HL-60 (cell line): ENCODE measurements at places on chromosomes 4 and X.

DNA sequence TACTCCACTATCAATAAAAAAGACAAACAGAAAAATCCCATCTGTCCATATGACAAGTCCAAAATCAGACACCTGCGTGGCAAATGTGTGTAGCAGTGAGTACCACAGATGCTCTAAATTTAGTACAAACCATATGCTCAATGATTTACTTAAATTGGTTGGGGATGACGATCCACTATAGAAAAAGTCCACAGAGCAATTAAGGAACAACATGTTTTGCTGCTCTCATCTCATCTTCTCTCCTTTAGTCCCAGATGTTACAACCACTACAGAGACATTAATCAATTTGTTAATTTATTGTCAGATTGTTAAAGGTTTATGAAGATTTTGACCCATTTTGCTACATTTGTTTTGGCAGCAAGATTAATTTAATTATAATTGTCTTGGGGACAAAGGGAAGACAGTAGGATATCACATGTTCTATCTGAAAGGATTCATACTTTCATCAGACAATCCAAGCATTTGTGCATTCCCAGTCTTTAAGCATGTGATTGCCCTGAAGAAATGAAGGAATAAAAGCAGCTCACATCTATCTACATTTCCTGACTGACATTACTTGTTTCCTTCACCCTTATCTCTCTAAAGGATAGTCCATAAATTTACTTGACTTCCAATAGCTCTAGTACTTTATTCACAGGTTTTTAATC is 2268.1 kb downstream of the PCDH7 start:
- DNase-seq = no peak

DNA sequence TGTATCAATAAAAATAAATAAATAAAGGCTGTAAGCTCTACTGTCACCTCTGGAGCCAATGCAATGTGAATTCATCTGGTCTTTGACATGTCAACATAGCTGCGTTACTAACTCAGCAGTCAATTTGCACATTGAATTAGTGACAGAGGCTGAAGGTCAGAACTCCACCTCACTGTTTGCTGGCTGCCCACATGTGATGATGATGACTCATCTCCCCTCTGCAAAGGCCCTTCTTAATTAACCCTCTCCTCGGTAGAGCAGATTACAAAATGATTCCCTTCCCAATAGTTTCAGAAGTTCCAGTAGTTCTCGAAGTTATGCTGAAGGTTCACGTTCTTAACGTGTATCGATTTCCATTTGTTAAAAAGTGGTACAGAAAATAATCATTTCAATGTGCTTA is 1626.0 kb upstream of the TENM3 start:
- no peak for DNase-seq

DNA sequence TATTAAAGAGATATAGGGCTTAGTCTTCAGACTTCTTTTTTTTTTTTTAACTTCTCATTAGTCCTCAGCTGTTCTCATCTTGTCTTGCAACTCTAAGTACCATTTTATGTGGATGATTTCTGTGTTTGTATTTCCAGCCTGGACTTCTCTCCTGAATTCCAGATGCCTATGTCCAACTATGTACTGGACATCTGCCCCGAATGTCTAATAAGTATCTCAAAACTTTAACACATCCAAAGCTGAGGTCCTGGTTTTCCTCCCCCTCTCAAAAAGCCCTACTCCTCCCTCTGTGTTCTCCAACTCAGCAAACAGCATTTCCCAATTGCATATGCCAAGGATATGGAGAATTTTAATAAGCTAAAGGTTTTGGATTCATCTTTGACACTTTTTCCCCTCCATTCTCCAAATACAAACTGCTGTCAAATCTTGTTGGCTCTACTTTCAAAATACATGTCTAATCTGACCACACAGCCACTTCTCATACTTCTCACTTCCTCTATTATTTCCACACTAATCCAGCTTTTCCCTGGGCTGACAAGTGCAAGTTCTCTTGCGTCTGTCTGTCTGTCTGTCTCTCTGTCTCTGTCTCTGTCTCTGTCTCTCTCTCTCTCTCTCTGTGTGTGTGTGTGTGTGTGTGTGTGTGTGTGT is 79.8 kb downstream of the CLCN5 start:
- peak; percentile 22 for DNase-seq

DNA sequence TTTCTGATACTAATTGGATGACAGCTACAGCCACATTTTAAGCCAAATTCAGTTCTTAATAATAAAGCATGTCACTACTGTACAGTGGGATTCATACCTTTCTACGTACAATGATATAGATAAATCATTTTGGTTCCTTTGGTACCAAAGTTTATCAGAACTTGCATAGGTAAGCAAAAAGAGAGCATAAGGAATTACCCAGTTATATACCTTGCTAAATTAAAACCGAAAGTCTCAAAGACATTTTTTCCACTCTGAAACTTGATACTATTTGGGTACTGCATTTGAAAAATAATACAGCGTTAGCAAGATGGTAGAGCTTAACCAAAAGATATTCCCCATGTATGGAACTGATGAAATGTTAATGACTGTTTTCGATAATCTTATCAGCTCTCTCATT is 400.9 kb upstream of the ADGRL3 start:
- no peak for DNase-seq

- no peak for DNase-seq
Observed at GRCh38 chr4:14110407-14110806, 482.9 kb upstream of the BOD1L1 start.

DNA sequence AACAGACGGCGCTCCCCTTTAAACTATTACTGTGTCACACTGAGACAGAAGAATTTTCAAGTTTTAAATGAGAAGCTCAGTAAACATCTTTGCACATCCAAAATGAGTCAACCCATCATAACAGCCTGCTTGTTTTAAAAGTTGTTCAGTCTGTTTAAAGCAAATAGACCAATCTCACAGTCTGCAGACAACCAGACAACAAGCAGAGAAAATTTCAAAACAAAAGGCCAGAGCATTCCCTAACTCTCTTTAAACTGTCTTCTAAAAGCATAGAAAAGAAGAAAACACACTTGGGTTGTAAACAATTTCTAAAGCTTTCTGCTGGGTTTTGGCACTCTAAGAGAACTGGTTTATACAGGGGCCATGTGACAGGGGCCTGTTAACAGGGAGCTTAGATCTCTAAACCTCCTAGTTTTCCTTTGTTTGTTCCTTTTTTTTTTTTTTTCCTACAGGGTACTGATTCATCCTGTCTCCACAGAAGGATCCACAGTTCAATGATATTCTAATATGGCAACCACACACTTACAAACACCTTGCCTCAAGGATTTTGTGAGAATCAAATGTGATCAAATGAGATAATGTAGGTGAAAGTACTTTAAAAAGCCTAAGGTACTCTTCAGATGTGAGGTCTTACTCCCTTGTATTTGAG is 100.8 kb upstream of the MAML3 start:
- DNase-seq = no peak

DNA sequence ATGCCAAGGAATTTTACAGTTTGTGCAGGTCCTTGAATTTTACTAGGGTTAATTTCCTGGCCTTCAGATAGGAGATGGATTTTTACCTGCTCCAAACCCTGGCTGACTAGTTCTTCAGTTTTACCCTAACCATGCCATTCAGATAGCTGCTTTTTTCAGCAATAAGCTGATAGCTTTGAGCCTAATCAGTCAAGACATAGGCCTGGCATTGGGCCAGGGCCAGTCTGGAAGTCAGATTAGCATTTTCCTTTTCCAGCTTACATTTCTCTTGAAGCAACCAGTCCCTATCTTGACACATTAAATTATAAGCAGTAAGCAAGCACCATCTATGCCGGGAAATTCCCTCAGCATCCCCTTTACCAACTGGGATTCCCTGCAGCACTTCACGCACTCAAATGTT is 177.1 kb downstream of the ADGRA3 start:
- DNase-seq = no peak

- DNase-seq = no peak
Observed at GRCh38 chrX:47844117-47844516, 7.4 kb downstream of the ZNF81 start.

DNA sequence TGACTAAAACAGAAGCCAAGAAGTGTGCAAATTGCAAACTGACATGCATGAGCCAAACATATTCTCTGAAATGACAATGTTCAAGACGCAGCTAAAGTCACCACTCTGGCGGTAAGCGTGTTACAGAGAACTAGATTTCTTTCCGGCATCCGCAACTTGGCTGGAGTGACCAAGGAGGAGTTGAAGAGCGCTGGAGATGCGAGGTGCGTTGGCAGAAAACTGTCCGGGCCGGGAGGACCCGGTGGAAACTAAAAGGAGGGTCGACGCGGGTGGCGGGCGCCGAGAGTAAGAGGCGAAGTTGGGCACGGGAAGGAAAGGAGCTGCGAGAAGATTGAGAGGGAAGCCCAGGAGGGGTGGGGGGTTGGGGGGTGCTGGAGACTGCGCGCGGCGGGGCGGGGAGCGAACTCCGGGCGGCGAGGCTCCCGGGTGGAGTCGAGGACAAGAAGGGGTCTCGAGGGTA is 807 bp downstream of the SEL1L3 start:
- no peak for DNase-seq

- DNase-seq = no peak
Observed at GRCh38 chrX:94850811-94851210, 1176.8 kb downstream of the FAM133A start.

- DNase-seq = no peak
Observed at GRCh38 chrX:115487608-115488007, 73.4 kb upstream of the PLS3 start.

DNA sequence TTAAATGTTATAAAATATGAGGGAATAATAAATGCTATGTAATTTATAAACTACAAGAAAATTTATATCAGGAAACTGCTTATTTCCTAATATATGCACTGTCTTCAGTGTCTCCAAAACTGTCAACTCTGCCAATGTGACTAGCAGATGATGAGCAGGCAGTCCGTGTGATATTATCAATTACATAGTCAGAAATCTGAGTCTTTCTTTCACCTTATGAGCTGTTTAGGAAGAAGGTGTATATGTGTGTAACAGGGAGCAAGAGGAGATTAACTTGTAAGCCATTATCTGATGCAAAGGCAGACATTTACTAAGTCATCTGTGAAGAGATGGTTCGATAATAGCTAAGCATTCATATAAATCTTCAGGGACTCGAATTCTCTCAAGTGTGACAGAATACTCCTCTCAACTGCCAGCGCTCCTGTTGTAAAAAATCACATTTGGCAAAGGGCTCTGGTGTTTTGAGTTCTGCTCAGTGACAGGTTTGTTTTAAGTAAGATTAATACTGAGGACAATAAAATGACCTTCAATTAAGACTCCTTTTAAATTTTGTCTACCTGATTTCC is 79.7 kb downstream of the SNCA start:
- no peak for DNase-seq

DNA sequence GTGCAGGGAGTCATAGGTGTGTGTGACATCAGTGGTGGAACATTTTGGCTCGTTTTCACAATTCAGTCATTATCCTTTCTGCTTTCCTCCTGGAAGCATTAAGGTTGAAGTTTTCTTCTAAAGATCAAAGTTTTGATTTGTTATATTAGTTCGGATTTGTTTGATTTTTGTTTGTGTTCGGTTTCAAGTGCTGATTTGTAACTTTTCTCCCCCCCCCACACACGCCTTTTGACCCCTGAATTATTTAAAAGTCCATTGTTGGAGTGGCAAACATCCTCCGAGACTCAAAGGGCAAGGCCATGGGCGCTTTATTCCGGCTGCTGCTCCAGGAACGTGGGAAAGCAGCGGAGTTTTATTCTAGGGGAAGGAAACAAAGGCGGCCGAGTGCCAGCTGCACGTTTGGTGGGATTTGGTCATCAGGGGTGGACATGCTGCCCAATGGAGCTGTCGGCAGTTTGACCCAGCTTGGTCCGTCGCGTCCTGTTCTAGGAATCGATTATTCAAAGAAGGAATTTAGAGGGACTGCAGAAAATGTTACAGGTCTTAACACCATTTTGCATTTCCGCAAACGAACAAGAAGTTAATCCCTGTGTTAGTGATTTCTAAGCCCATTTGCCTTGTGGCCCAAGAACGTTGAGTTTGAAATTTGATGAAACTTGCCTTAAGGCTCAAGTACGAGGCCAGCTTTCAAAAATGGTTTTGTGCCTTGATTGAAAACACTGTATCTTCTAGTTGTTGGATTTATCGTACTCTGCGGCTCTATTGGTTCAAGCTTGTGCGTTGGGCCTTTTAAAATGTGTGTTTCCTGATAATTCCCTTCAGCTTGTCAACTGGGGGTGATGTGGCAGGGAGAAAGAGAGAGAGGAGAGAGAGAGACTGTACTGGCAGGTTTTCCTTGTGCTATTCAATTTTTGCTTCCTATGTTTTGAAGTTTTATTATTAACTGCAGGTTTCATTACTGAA is 565 bp upstream of the ZNF41 start:
- DNase-seq = no peak

DNA sequence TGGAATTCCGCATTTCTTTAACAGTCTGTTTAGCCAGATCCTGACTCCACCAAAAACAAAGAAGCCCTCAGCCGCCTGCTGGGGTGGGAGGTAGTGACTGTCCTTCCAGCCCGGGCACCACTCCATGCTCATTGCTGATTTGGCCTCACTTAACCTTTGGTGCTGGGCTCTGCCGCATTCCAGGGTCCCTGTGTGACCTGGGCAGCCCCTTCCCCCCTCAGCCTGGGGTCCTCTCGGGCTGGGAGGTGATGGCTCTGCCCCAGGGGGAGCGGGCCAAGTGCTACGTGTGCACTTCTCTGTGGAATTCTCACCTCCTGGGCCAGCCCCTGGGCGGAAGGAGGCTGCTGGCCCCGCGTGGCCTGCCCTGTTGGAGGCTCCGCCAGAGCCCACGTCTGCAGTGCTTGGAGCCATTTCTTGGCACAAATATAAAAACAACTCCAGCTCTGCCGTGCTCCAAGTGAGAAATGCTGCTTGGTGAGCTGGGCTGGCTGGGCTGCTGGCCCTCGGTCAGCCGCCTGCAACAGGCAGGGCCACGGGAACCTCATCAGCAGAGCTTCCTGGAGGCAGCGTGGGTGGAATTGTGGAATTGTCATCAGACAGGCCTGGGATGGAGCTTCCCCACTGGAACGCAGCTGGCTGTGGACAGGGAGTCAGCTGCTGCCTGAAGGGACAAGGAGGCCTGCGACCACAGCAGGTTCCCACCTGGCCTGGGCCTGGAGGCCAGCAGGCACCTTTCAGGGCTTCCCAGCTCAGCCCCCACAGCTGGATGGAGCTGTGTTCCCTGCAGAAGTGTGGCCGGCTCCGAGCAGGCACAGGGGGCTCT is 66.0 kb downstream of the TRMT44 start:
- DNase-seq = no peak
